ENCODE measurements at places on chromosomes 13 and 19.
A peak's percentile ranks its signal among the peaks of the same experiment; 100 is the strongest.

DNA sequence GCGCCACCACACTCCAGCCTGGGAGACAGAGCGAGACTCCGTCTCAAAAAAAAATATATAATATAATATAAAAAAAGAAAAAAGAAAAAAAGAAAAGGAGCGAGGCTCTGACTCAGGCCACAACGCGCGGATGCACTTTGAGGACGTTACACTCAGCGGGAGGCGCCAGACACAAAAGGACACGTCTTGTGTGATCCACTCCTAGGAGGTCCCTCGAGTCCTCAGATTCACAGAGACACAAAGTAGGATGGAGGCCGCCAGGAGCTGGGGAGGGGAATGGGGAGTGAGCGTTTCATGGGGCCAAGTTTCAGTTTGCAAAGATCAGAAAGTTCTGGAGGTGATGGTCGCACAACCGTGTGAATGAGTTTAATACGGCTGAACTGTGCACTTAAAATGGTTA, 8.5 kb upstream of the ABHD17A start:
- no peak for DNase-seq

DNA sequence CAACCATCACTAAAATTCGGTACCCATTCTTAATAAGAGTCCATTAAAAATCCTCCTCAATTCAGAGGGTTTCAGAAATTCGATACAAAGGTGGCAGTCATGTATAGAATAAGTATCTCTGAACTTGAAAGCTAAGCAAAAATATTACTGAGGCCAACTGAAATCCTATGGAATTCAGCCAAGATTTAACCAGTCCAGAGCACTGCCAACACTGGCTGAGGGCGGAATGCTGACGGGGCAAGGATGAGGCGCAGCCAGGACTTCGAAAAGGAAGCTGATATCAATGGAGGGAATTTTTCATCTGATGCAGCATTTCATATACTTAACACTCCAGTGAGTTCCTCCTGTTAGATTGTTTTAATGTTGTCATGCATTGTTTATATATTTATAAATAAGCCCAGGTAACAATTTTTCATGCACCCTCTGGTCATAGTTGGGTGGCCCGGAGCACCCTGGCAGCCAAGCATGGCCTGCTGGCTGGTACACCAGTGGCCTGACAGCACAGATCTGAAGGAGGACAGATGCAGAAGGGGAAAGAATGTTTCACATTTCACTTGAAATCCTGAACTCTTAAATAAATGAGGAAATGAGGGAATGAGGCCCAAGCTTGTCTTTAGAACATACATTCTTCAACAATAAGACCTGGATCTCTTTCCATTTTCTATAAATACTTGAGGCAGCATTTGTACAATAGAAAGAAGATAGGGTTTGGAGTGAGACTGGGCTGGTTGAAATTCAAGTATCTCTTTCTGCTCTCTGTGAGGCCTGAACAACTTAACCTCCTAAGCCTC, 41.5 kb downstream of the WDFY2 start:
- DNase-seq: no peak

GRCh38 chr19:4152241-4152998, 1.0 kb upstream of the CREB3L3 start:
- no peak for DNase-seq

GRCh38 chr13:105587786-105588185, 947.7 kb downstream of the EFNB2 start:
- DNase-seq: no peak

GRCh38 chr13:43776501-43777079, 10.2 kb downstream of the ENOX1 start:
- DNase-seq: no peak

GRCh38 chr19:34075661-34076091, 96.6 kb upstream of the LSM14A start:
- DNase-seq: no peak

DNA sequence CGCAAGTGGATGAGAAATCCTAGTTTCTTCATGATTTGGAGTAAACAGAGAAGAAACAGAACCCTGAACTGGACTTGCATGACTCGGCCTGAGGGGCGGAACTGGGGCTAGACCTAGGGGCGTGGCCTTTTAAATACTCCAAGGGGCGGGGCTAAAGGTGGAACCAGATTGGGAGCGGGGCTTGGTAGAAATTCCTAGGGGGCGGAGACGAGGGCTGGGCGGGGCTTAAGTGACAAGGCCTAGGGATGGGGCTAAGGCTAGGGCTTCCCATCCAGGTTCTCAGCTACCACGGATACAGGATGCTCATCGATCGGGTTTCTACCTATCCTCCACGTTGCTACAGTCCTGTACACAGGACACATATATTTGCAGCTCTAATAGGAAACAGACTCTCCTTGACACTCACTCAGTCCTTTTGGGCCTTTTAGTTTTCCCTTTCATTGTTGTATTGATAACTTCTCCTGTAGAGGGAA, 372 bp upstream of the ZNF699 start:
- peak; percentile 69 for DNase-seq

GRCh38 chr19:19214159-19214490, 2.4 kb downstream of the NCAN start:
- no peak for DNase-seq

Measured in esophagus squamous epithelium (tissue), 5 donors.